ENCODE measurements at places on chromosomes 1 and 21.

- DNase-seq = no peak
These were observed 16.2 kb downstream of the SYF2 start for GRCh38 chr1:25216123-25216522.

- DNase-seq = no peak
These were observed 1.7 kb downstream of the RAB7B start for GRCh38 chr1:206001476-206001888.

GRCh38 chr1:43908858-43909257 is 24.7 kb upstream of the ARTN start:
- no peak for DNase-seq

- DNase-seq = no peak
These were observed 563.5 kb upstream of the B3GALT2 start for GRCh38 chr1:193749868-193750267.

- DNase-seq = no peak
These were observed 74.2 kb downstream of the KIRREL1 start for GRCh38 chr1:158067662-158068061.

DNA sequence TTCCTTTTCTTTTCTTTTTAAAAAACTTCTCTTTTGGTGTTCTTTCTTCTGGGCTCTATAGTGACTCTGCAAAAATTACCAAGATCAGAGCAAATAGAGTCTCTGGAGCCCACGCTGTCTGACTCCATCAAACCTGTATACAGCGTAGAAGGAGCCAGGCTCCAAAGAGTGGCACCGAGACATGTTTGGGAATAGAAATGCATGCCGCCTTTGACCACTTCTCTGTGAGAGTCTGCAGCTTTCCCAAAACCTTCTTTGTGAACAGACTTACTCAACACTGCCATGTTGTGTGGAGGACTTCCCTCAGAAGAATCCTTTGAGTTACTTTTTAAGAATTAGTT is 55.3 kb downstream of the GORAB start:
- no peak for DNase-seq

DNA sequence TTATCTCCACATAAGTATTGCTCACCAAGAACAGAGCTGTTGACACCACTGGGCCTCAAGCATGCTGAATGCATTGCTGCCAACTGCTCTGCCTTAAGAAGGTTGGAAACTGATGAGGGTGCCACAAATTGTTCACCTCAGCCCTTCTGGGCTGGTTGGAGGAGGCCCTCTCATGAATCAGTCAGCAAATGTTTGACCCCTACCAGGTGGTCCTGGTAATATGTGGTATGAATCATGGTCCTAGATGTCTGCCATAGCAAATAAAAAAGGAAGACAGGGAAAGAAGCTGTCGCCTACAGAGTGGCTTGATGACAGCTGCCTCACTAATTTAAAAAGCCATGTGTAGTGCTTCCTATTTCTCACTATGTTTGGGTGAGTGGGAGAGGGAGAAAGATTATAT is 12.2 kb downstream of the SPATA46 start:
- no peak for DNase-seq

- no peak for DNase-seq
These were observed 582.2 kb upstream of the ADGRL4 start for GRCh38 chr1:79588719-79589118.

DNA sequence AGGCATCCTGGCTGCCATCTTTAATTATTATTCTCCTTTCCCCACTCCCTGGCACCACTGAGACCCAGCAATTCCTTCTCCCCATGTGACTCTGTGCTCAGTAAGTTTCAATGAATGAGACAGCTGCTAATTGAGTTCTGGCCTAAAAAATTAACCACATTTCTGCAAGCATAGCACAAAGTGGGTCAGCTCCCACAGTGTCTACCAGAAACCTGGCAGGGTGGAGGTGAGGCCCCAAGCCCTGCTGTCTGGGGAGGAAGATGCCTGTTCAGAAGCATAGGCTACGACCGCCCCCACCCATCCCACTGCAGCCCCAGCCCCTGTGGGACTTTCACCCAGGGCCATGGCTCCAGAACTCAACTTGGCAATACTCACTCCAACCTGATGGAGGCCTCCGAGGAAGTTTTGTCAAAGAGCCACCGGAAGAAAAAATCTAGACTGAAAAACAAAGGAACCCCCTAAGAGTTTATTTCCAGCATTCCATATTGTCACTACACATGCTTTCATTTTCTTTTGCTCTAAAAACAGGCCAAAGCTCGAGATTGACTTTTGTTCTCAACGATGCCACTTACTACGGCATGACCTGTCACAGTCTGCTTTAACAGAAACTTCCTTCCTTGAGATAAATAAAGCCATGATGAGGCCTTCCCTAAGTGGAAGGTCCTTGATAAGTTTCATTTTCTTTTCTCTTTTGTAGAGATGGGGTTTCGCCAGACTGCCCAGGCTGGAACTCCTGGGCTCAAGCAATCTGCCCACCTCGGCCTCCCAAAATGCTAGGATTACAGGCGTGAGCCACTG is 26.5 kb downstream of the TMEM63A start:
- no peak for DNase-seq

- DNase-seq = no peak
These were observed 1805.9 kb downstream of the NCAM2 start for GRCh38 chr21:22804151-22804550.

GRCh38 chr1:21857142-21857839 is 45.2 kb downstream of the LDLRAD2 start:
- DNase-seq = no peak

DNA sequence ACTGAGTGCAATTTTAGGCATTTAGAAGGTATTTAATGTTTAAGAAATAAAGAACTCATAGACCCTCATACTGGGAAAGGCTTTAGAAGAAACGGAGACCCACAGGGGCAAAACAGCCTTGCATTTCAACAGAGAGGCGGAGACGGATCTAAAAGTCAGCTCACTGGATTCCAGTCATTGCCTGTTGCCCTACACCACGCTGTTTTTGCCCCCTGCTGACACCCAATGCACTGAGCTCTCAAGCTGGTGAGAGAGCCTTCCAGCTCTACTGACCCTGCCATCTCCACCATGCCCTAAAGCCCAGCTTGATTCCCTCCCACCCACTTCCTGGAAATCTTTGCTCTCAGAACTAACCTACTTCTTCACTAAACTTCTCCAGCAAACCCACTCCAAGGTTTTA is 7.2 kb upstream of the TRAF3IP3 start:
- no peak for DNase-seq

DNA sequence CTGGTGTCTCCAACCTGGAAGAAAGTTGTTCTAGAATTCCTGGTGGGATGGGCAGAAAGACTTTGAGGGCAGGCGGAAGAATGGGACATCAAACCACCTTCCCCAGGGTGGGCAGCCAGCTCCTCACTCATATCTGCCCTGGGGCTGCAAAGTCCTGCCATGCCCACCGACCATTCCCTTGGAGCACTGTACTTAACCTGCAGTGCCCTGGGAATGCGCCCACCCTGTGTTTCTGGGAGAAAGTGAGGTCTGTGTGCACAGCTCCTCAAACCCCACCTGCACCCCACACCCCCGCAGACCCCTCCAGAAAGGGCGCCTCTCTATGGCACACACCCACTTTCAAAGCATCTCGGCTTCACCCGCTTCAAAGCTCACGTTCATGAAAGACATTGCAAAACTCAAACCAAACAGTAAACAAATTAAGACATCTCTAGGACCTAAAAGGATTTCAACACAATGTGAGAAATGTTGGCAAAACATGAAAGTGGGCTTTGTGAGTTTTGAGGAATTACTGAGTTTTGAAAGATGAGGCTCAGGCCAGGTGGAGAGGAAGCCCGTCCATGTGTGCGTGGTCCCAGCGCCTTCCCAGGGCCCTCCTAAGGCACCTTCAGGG is 25.1 kb downstream of the KRTAP10-1 start:
- DNase-seq = no peak

- DNase-seq = no peak
These were observed 98.3 kb upstream of the CAMK1G start for GRCh38 chr1:209485167-209485566.

- DNase-seq = no peak
These were observed 16.9 kb upstream of the SLC6A17 start for GRCh38 chr1:110133436-110133835.

- no peak for DNase-seq
These were observed 18.8 kb upstream of the F3 start for GRCh38 chr1:94560333-94560732.

- no peak for DNase-seq
These were observed 202.1 kb upstream of the ADGRL2 start for GRCh38 chr1:81598623-81599022.

DNA sequence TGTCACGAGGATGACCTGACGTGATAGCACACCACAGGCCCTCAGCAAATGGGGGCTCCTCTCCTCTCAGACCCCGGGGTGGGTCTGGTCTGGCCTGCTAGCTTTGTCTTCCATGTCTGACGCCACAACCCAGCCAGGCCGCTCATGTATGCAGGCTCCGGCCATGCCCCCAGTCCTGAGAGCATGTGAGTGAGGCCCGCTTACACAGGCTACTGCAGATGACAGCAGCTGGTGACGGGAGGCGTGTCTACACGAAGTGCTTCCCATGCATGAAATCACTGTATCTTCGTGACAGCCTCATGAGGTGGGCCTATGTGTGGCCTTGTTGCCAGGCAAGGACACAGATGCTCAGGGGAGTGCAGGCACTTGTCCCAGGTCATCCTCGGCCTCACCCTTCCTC is 16.4 kb downstream of the WNT4 start:
- DNase-seq = no peak

GRCh38 chr1:231931846-231932454 is 305.4 kb downstream of the DISC1 start:
- DNase-seq = peak; percentile 17

DNA sequence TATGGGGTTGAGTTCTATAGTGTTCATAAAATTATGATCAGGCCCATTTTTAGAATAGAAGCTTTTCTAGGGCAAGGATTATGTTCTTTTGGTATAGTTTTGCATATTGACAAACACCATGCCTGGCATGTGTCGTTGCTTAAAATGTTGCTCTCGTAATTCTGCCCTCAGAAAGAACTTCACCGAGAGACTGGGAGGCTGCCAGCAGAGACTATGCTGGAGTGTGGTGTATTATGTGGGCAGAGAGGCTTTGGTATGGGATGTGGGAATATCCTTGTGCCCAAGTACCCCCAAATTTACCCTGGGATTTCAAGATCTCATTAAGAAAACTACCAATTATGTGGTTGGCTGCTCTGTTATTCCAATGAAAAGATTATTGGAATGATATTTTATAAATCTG is 27.9 kb downstream of the PGM1 start:
- no peak for DNase-seq

GRCh38 chr1:179630719-179631118 is 39.1 kb downstream of the TDRD5 start:
- DNase-seq = no peak

GRCh38 chr1:85224734-85225623 is 24.2 kb upstream of the SYDE2 start:
- no peak for DNase-seq

DNA sequence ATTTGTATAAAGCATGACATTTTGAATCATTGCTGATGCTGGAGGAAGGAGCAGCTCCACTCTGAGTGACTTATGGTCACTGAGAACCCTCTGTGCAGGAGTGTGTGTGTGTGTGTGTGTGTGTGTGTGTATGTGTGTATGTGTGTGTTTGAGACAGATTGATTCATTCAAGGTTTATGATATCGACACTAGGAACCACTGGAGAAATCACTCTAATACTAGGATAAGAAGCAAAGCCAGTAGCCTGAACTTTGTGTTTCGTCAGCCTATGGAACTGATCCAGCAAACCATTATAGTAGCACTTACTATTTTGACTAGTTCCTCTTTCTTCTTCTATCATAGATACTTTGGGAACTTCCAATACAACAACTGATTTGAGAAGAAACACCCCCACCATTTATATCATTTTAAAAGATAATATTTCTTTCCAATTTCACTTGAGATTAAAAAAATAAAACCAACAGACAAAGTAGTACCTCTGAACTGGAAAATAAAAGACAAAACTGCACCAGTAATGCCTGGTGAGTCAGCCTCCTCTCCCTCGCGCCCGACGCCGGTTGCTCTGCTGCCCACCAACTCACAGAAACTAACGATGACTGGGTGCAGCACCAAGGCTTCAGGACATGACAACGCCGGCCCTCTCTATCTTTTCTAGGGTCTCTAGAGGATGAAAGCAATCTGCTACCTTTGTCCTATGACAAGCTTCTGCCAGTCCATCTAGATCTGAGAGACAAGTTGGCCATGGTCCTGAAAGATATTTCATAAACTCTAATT is 20.9 kb downstream of the SLAMF1 start:
- DNase-seq = no peak

DNA sequence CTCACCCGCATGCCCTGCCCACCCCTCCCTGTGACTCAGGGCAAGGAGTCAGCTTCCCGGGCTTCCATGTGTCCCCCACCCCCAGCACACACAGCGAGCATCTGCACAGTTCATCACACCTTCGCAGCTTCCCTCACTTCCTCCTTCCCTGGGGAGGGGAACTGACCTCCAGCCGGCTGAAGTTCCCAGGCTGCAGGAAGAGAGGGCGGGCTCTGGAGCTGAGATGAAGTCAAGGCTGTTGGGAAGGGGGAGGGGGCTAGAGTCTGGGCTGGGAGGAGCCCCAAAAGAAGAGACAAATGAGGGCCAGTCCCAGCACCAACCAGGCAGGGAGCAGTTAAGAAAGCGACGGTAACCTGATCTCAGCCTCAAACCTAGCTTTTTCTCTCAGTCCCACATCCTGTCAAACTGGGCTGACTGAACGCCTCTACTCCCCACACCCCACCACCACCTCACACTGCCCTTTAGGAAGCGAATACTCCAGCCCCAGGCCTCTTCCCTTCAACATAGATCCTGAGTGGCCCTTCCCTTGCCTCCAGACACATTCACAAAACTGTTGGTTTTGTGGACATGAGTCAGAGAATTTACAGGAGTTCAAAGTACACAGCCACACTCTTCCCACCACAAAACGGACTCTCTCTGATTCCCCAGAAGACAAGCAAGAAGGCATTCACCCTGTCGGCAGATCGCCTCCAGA is 1.8 kb downstream of the RHOC start:
- DNase-seq = no peak

GRCh38 chr1:176444286-176444685 is 18.7 kb upstream of the PAPPA2 start:
- no peak for DNase-seq

- DNase-seq = no peak
These were observed 44.2 kb upstream of the BACH1 start for GRCh38 chr21:29254550-29254949.

DNA sequence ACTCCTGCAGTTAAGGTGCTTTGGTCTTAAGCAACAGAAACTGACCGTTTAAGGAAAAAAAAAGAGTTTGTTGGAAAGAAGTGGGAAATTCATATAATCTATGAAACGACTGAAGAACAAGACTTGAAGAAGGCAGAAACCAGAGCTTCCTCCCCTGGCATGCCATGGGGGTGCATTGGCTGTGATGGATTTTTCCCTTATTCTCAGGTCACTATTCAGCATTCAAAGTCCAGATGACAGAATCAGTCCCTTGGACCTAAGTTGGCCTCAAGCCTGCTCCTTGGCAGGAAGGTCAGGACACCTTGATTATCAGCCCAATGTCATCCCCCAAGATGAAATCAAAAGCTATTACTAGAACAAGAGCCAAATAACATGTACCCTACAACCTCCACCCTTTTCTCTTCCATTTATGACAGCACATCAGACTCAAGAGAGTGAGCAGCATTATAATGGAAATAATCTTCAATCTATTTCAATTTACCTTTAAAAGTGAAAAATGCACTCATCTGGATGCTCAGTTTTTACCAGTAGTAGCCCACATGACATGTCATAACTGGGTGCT is 15.8 kb upstream of the TMEM9 start:
- DNase-seq = no peak

GRCh38 chr1:116252785-116253184 is 120.3 kb upstream of the ATP1A1 start:
- DNase-seq = no peak
